ENCODE measurements at places on chromosomes 1 and 21.
A peak's percentile ranks its signal among the peaks of the same experiment; 100 is the strongest.

DNA sequence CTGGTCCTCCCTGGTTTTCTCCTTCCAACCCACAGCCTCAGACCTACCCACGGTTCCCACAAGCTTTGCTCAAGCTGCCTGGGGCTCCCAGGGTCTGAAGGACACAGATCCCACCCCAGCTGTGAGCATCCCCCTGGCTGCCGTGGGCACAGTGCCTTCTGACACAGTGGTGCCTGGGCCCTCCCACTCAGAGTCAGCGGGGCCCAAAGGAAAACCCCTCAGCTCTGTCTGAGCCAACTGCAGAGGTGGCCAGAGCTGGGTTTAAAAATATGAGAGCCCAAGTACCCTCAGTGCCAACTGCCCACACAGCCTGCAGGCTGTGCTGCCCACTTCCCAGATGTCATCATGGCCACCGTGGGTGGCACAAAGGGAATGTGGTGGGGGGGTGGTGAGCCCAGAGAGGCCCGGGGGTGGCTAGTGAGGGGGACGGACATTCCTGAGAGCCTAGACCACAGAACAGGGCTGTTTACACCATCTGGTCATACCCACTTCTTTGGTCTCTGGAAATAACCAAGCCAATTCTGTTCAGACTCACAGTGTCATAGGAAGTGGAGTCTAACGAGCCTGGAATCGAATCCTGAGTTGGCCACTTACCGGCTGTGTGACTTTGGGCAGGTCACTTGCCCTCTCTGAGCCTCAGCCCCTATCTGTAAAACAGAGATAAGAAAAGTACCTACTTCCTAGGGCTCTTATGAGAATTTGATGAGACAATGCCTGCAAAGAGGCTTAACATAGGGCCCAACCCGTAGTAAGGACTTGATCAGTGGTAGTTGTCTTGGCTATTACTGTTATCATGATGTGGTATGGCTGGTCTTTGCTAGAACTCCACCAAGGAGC, 85.5 kb downstream of the CAMK2N1 start:
- DNase-seq = no peak

DNA sequence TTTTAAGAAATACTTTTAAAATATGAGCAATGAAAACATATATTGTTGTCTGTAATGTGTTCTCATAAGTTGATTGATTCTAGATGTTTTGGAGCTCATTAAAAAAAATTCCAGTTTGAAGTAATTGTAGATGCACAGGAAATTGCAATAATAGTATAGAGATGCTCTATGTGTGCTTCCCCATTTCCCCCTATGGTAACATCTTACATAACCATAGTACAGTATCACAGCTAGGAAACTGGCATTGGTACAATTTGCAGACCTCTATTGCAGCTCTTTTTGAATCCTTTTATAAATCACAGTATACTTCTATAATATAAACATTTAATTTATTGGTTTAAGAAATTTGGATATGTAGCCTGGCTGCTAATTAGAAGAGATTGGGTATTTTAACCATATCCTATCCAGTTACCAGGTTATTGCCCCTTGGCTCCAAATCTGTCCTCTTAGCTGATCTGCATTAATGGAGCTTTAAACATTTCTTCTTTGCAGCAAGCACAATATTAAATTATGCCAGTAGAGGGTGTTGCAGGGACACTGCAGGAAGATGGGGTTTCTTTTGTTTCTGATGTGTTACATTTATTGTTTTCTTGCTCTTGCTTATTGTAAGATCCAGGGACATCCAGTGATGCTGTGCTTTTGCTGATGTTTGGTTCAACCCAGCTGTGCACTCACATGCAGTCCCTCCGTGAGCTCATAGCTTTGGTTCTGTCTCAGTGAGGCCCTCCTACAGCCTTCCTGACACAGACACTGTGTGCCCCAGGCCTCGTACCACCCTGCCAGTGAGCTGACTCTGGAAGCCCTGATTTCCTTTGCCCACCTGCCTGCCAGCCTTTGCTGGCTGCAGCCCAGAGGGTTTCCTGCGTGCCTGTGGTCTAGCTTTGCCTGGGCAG, 103.3 kb downstream of the RABGAP1L start:
- DNase-seq = peak; percentile 9

GRCh38 chr1:30638811-30639210, 84.6 kb downstream of the MATN1 start:
- DNase-seq = no peak

DNA sequence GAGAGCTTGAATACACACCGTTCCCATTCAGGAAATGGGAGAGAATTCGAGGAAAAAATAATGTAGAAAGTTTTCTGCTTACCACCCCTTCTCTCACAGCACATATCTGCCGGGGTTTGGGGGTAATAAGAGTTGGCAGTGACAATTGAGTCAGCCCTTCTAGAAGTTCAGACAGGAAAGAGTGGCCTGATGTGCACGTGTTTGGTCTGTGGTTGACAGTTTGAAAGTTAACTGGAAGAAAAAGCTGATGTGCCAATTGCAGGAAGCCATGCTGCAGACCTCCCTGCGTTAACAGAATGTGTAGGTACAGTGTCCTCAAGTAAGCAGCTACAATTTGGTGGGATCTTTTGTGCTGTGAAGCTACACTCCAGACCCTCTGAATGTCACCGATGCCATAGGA, 50.9 kb downstream of the DHX9 start:
- no peak for DNase-seq
